SHP77 (cell line): ENCODE measurements at places on chromosomes 7 and 10.

GRCh38 chr7:6578114-6579084, 1.1 kb downstream of the ZDHHC4 start:
- DNase-seq: no peak

- DNase-seq: no peak
These were observed 185.9 kb upstream of the ASAH2 start for GRCh38 chr10:50437248-50437647.

DNA sequence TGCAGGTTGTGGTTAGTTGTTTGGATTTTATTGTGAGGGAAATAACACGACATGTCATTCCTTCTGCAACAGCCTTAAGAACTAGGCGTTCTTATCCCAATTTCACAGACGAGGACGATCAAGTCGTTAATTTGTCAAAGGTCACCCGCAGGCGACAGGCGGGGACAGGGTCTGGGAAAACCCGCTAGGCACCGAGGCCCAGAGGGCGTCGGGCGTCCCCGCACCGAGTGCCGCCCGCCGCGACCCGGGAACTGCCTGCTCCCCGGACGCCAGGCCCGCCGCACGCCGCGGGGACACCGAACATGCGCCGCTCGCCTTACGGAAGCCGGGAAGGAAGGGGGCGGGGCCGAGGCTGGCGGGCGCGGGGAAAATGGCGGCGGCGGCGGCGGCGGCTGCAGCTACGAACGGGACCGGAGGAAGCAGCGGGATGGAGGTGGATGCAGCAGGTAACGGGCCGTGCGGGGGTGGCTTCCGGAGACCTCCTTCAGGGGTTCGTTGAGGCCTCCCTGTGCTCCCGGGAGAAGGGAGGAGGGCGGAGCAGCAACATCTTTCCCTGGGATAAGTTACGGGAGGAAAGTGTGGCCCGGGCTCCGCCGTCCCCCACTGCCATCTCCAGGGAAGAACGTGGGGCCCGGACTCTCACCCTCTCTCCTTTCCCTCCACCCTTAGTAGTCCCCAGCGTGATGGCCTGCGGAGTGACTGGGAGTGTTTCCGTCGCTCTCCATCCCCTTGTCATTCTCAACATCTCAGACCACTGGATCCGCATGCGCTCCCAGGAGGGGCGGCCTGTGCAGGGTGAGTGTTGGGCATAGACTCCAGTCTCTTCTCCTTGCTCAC, at the start of gene COPS6:
Gene COPS6, plus strand, starts transcription at position 349 of the 837 bp plus-strand sequence. Its CDS starts 22 bp downstream, at position 371.
- peak; percentile 33 for DNase-seq

- no peak for DNase-seq
These were observed at the start of gene SLC18A3 for GRCh38 chr10:49610114-49610457. TSS of gene SLC18A3 (plus strand) at chr10:49610310. CDS start at chr10:49610741, 431 bp downstream.

- DNase-seq: no peak
These were observed 273.7 kb downstream of the PTPRN2 start for GRCh38 chr7:158313931-158314330.

- no peak for DNase-seq
These were observed 24.8 kb downstream of the KCNH2 start for GRCh38 chr7:150953061-150953997.

DNA sequence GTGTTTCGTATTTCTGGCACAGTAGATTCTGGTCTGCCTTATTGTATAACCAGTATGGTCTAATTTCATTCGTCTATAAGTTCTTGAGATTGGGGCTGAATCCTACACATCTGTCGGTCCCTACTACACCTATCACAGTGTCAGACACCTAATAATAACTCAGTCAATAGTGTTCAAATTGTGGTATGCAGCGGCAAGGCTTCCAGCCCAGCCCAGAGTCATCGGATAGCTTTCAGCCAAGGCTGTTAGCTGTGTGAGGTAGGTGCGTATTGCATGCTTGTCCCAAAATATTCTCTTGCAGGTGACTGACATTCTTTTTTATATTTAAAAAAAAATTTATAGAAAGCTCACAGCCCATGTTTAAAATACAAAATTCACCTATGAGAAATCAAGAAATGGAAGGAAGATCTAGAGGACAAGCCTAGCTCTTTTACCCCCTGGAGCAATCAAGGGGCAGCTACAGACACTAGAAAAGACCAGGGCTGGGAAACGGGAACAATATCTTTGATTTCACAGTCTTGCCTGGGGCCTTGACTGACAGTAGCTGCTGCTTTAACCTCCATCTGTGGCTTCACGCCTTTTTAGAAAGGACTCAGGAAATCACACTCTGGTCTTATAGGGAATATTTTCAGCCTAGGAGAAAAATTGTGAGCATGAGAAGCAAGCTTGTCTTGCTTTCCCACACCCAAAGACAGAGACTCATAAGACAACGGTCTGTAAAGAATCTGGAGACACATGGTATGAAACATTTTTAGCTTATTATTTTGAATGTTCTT, 9.5 kb upstream of the ASB4 start:
- no peak for DNase-seq
